Activated naive CD8-positive, alpha-beta T cell treated with anti-CD3 and anti-CD28 coated beads for 36 hours (primary cell): ENCODE measurements at places on chromosomes 3 and 15.
A peak's percentile ranks its signal among the peaks of the same experiment; 100 is the strongest.

DNA sequence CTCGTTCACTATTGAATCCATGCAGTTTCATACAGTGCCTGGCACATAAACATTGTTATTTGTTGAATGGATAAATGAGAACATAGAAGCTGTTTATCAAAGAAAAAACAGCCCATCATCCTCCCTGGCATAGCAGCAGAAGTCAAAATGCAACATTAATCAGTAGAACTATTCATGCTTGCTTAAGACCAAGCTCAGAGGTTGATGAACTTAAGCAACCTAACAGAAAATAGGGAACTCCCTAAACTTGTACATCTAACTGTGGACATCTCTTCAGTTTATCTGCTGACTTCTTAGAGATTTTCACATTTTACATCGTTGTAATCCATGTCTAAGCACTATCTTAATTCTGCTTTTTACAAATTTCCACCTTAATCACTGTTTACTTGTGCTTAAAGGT is 29.2 kb downstream of the SENP8 start:
- no peak overlapping the region for H3K4me3 ChIP-seq
- no peak overlapping the region for H3K27ac ChIP-seq
- no peak for DNase-seq
- H3K36me3 ChIP-seq, result no peaks in the 10 kb centered on the region
- H3K27me3 ChIP-seq, result no peaks in the 10 kb centered on the region
- no peaks in the 10 kb centered on the region for H3K4me1 ChIP-seq

DNA sequence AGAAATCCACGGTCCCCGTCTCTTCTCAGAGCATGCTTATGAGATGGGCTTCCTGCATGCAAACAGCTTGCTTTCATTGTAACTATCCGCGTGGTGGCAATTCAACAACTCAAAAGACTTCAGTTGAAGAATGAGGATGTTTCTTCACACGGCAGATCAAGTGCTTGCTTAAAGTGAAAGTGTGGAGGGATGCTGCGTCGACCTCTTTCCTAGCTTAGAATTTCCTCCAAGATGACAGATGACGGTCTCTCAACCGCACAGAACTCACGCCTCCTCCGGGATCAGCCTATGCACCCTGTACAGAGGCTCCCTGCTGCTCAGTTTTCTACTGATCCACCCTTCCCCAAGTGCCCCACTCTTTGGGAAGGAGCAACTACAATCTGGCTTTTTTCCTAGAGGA is 47.8 kb downstream of the PCSK6 start:
- peaks cover 7% of the 10 kb centered on the region for H3K27me3 ChIP-seq
- peaks cover 8% of the 10 kb centered on the region for H3K4me1 ChIP-seq
- H3K4me3 ChIP-seq, result peak overlapping the region; percentile 12
- no peak overlapping the region for H3K27ac ChIP-seq

DNA sequence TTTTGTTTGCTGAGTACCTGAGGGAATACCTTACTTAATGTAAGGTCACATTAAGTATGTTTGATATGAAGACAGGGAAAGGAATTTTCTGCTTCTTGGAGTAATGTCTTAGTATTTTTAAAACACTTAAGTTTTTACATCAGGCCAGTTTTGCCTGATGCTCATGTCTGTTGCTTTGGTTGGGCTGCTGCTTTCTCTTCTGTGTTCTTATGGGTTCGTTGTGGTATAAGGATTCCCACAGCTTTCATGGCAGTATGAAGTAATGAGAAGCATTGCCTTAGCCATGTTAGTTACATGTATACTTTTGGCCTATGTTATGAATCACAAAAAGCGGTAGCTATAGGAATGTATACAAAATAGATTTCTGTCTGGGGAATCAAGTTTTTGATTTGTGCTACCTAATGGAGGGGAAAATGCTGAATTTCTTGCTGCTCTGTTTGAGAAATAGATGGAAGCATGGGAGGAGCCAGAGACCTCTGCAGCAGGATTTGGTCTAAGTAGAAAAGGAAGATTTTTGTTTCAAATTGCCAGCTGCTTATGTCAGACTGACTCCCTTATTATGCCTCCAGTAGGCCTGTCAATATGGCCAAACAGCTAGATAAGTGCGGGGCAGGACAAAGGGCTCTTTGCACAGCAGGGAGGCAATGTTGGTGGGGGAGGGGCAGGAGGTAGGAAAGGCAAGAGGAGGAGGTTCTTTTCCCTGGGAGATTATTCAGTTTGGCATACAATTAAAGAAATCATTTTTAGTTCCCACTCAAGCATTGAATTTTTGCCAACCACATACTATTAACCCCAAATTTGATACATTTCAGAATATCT is 5.2 kb downstream of the SETD5 start:
- no peak overlapping the region for H3K4me3 ChIP-seq
- no peaks in the 10 kb centered on the region for H3K27me3 ChIP-seq
- no peak overlapping the region for H3K27ac ChIP-seq

GRCh38 chr3:166570102-166570501 is 732.9 kb upstream of the BCHE start:
- no peaks in the 10 kb centered on the region for H3K27me3 ChIP-seq
- DNase-seq, result no peak
- no peaks in the 10 kb centered on the region for H3K36me3 ChIP-seq
- H3K4me3 ChIP-seq, result no peak overlapping the region

DNA sequence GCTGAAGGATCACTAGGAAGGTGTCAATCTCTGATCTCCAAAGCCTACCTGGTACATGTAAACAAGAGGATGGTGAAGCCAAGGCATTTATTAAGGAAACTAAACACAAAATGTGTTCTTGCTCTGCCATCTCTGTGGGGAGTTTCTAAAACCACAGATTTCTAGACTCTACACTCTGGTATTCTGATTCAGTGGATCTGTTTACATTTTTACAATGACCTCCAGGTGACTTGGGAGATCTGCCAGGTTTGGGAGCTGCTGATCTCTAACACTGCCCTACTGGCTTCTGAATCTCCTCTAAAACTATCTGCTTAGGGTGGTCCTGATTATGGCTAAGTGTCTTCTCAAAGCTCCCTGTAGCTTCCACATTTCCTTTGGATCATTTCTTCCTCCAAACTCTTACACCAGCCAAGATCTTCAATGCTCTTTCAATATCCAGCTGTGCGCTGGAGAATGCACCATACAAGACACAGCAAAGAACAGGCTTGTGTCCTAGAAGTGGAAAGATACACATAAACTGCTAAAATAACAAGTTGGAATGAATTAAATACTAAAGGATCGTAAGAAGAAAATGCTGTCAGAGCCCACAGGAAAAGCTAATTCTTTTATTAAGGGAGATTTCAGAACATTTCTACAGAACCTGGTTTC is 72.7 kb downstream of the GREM1 start:
- H3K4me1 ChIP-seq, result no peaks in the 10 kb centered on the region
- H3K4me3 ChIP-seq, result no peak overlapping the region
- peaks cover 14% of the 10 kb centered on the region for H3K27me3 ChIP-seq
- H3K27ac ChIP-seq, result no peak overlapping the region

DNA sequence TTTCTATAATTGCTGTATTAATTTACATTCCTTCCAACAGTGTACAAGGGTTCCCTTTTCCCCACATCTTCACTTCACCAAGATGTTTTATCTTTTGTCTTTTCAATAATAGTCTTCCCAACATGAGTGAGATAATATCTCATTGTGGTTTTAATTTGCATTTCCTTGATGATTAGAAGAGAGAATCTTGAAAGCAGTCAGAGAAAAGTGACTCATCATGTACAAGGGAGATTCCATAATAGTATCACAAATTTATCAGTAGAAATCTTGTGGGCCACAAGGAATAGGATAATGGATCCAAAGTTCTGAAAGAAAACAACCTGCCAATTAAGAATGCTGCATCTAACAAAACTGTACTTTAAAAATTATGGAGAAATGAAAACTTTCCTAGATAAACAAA is 189.3 kb downstream of the NECTIN3 start:
- no peak for DNase-seq
- H3K36me3 ChIP-seq, result peaks cover 3% of the 10 kb centered on the region
- H3K4me1 ChIP-seq, result peaks cover 12% of the 10 kb centered on the region
- H3K4me3 ChIP-seq, result no peak overlapping the region

DNA sequence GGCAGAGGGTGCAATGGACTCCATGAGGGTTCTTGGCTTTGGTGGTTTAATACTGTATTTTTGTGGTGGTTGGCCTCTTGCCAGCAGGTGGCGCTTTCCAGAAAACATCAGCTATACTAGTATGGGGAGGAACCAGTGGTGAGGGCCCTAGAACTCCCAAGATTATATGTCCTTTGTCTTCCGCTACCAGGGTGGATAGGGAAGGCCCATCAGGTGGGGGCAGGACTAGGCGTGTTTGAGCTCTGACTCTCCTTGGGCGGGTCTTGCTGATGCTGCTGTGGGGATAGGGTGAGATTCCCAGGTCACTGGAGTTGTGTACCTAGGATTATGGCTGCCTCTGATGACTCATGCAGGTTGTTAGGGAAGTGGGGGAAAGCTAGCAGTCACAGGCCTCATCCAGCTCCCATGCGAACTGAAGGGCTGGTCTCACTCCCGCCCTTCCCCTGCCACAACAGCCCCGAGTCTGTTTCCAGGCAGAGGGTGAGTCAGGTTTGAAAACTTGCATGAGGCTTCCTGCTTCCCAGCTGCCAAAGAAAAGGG is 357.7 kb downstream of the OTOL1 start:
- no peak overlapping the region for H3K27ac ChIP-seq
- H3K27me3 ChIP-seq, result no peaks in the 10 kb centered on the region
- no peaks in the 10 kb centered on the region for H3K4me1 ChIP-seq
- no peak for DNase-seq
- H3K36me3 ChIP-seq, result no peaks in the 10 kb centered on the region

DNA sequence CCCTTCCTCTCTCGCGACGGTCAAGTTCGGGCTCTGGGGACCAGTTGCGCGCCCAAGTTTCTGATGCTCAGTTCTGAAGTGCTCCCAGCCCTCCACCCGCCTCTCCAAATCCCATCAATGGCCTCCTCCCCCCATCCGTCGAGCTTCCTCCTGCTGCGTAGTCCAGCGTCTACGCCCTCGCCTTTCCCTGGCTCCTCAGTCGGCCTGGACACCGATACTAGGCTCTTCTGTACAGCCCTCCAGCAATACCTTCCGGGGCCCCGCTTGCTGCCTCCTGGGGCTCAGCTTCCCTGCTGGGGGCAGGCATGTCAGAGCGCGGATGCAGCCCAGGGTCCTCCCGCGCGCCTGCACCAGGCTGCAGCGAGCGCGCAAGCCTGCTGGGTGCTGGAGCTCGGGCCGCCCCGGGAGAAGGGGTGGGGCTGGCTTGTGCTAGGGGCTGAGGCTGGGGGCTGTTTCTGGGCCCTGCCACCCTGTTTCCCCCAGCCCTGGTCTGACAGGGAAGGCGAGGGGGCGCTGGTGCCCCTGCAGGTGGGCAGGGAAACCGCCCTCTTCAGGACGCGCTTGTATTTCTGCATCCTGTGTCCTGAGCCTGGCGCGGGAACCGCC is 353.3 kb upstream of the SUCLG2 start:
- peak; percentile 45 for DNase-seq
- peaks cover 14% of the 10 kb centered on the region for H3K4me1 ChIP-seq
- no peaks in the 10 kb centered on the region for H3K36me3 ChIP-seq
- H3K27ac ChIP-seq, result no peak overlapping the region
